ENCODE measurements at places on chromosomes 1 and 21.

GRCh38 chr1:11337580-11338073 is 64.6 kb downstream of the UBIAD1 start:
- DNase-seq = no peak

- no peak for DNase-seq
Measured at GRCh38 chr1:158068918-158069317, 75.5 kb downstream of the KIRREL1 start.

DNA sequence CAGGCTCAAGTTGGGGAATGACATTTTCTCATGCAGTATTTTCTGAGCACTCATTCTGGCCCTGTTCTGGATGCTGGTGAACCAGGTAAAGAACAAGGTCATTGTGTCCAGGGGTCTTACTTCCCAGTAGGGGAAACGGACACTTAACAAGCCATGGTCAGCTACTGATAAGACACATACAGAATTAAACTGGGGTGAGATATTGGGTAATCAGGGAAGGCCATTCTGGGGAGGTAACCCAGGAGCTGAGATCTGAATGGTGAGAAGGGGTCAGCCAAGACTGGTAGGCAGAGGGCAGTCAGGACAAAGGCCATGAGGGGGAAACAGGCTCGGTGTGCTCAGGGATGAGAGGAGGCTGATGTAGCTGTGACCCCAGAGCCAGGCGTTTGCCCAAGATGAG is 45.8 kb downstream of the RPS6KA1 start:
- no peak for DNase-seq

GRCh38 chr1:32928715-32929114 is 27.5 kb upstream of the TMEM54 start:
- DNase-seq = no peak

- DNase-seq = no peak
Measured at GRCh38 chr1:194309269-194309668, 1122.9 kb upstream of the B3GALT2 start.

GRCh38 chr1:30313176-30313575 is 410.2 kb downstream of the MATN1 start:
- DNase-seq = no peak

DNA sequence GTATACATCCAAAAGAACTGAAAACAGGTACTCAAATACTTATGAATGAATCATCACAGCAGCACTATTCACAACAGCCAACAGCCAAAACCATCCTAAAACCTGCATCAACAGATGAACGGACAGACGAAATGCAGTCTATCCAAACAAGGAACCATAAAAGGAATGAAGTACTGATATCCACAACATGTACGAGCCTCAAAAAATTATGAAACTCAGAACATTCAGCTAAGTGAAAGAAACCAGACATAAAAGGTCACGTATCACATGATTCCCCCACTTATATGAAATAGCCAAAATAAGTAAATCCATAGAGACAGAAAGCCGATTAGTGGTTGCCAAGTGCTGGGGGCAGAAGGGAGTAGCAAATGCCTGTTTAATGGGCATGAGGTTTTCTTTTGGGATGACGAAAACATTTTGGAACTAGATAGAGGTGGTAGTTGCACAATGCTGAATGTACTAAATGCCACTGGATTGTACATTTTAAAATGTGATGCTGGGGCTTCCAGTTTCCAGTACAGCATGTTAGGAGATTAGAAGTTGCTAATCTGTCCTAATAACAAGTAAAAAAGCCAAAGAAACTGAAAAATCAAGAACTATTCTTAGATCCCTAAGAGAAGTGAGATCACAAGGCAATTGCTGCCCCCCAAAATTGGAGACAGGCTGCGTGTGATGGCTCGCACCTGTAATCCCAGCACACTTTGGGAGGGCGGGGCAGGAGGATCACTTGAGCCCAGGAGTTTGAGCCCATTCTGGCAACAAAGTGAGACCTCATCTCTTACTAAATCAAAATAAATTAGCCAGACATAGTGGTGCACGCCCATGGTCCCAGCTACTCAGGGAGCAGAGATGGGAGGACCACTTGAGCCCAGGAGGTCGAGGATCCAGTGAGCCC is 25.3 kb downstream of the CLSTN1 start:
- no peak for DNase-seq

DNA sequence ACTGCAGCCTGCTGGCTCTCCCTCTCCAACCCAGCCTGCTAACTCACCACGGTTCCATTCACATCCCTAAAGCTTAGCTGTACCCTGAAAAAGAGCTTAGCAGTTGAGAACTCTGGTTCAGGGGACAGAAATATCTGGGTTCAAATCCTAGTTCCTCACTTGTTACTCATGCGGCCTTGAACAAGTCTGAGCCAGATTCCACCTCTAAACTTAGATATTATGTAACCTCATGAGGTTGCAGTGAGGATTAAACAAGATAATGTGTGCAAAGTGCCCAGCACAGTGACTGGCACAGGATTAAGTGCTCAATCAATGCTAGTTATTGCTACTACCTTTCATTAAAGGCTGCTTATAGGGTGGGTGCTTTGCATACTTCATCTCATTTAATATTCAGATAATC is 41.3 kb upstream of the DHCR24 start:
- no peak for DNase-seq

DNA sequence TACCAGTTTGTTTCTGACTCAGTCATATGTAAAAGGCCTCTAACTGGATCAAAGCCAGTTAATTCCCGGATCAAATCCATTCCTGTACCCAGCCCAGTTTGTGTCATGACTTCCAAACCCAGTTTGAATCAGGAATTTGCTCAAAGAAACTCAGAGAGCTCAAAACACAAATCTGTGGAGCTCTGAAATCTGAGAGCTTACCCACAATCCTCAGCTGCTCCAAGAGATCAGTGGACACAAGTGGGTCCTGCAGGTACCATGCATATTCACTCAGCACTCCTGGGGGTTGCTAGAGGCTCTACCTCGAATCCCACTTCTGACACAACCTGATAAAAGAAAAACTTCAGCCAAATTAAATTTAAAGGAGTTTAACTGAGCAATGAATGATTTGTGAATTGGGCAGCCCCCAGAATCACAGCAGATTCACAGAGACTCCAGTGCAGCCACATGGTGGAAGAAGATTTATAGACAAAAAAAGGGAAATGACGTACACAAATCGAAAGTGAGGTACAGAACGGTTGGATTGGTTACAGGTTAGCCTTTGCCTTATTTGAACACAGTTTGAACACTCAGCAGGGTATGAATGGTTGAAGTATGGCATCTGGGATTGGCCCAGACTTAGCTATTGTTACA is 11.9 kb upstream of the MRPL55 start:
- DNase-seq = no peak

- peak; percentile 67 for DNase-seq
Measured at GRCh38 chr1:99645203-99645602, 710 bp upstream of the PALMD start.

DNA sequence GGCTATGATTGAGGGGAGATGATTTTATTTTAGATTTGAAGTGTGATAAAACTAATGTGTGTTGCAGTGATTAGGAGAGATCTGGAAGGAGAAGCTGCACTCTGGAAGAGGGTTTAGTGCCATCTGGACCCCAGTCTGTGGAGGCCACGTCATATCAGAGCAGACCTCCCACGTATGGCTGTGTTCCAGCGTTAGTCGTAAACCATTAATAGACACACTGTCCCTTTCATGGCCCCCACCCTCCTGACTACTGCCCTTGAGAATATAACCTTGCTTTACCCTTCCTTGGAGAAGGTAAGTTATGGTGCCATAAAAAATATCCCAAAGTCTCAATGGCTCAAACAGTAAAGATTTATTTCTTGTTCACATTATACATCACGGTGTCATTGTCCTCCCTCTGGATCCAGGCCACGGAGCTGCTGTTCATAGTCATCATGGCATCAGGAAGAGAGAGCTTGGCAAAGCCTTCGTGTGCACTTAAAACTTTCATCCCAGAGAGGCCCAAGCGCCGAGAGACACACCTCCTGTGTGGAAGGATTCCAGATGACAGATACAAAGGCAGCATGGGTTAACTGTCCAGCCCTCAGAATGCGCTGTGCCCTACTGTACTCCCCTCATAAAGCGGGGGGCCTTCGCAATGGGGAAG is 33.2 kb downstream of the RHOU start:
- no peak for DNase-seq

DNA sequence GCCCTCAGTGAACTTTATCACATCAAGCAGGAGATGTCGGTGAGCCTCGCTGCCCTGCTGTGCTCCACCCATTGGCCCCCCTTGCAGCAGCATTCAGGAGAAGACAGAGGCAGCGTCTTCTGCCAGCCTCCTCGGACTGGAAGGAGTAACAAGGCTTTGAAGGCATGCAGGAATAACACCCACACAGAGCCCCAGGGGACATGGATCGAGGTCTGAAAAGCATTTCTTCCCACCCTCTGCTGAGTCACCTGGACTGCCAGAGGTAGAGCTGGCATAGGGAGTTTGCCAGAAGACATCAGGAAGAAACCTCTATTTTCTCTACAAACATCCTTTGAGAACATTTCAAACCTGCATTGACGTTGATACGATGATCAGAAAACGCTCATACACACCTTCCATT is 42.9 kb downstream of the COL18A1 start:
- DNase-seq = no peak

DNA sequence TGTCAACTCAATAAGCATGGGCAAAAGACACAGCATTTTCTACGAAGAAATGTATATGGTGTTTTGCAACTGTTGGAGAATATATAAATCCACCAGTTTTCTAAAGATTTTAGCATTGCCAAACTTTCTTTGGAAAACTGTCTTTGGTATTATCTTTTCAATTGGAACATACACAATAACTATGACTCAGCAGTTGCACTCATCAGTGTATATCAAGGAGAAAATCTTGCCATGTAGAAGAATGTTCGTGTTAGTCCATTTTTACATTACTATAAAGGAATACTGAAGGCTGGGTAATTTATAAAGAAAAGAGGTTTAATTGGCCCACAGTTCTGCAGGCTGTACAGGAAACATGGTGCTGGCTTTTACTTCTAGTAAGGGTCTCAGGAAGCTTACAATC is 41.1 kb downstream of the PRKAA2 start:
- no peak for DNase-seq

DNA sequence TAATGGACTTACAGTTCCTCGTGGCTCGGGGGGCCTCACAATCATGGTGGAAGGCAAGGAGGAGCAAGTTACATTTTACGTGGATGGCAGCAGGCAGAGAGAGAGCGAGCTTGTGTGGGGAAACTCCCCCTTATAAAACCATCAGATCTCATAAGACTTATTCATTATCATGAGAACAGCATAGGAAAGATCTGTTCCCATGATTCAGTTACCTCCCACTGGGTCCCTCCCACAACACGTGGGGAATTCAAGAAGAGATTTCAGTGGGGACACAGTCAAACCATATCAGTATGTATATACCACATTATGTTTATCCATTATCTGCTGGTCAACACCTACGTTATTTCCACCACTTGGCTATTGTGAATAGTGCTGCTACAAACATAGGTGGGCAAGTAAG is 352.3 kb upstream of the B3GALT2 start:
- no peak for DNase-seq

DNA sequence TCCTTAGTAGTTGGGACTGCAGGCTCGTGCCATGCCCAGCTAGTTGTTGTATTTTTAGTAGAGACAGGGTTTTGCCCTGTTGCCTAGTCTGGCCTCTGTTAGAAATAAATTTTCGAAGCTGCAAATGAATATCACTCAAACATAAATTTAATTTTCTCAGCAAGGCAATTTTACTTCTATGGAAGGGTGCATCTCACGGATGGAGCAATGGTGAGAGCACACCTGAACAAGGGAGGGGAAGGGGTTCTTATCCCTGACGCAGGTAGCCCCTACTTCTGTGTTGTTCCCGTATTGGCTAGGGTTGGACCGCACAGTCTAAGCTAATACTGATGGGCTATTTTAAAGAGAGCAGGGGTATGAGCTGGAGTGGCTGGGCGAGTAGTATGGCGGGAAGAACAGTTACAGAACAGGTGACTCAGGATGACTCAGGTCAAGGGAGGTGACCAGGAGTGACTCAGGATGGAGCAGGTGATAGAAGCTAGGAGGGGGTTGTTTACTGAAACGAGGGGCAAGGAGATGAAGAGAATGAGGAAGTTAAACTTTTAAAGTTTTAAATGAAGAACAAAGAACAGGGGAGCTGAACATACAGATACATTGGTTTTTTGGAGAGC is 7.5 kb downstream of the MDM4 start:
- DNase-seq = no peak

- DNase-seq = no peak
Measured at GRCh38 chr1:156129687-156130577, 15.4 kb downstream of the LMNA start.

All from epithelial cell of proximal tubule (primary cell).